ENCODE measurements at places on chromosomes 5 and 9. TPM values are rescaled to one million over a fixed set of nuclear protein-coding genes. Genes with fewer than 3 reads are reported as not detected.
A peak's percentile ranks its signal among the peaks of the same experiment; 100 is the strongest.

DNA sequence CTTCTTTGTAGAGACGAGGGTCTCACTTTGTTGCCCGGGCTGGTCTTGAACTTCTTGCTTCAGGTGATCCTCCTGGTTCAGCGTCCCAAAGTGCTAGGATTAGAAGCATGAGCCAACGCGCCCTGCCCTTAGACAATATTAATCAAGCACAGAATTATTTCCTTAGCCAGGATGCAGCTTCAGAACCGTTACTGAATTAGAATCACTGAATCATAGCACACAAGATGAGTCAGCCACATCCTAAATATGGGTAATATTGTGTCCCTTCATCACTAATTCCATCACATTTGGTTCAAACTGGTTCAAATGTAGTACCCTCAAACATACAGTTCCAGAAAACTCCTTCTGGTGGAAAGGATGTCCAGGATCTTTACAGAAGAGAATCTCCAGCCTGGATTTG lies 82.7 kb downstream of the BNC2 start:
- DNase-seq: no peak

- DNase-seq: no peak
Observed at GRCh38 chr9:123327697-123328100, 28.3 kb upstream of the CRB2 start.

The ASS1 gene
- total RNA-seq: 16.7 TPM

- DNase-seq: no peak
Observed at GRCh38 chr9:32672469-32672868, 37.0 kb upstream of the TAF1L start.

GRCh38 chr9:37539634-37540033 lies 36.5 kb downstream of the FBXO10 start:
- DNase-seq: no peak

- DNase-seq: no peak
Observed at GRCh38 chr9:32395510-32396216, 11.2 kb downstream of the ACO1 start.

- no peak for DNase-seq
Observed at GRCh38 chr5:67515020-67515689, 318.6 kb upstream of the CD180 start.

- no peak for DNase-seq
Observed at GRCh38 chr9:13684656-13685055, 405.2 kb upstream of the MPDZ start.

DNA sequence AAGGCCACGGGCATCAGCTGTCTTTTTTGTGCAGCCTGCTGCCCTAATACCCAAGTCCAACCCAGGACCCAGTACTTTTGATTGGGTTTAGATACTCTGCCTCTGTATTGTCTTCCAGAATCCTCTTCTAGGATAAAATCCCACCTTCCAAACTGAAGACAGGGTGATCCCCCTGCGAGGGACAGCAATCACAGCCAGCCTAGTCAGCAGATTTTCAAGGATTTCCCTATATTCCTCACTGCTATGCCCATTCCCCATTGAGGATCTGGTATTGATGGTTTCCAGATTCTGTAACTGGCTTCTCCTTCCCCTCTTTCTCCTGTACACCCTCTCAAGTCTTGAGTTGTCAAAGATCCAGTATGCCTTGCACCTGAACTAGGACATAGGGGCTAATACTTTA lies 389.4 kb downstream of the TRIM36 start:
- DNase-seq: no peak

The PLPPR1 gene
- total RNA-seq: 249 TPM

The ZNF879 gene
- total RNA-seq: 16.7 TPM

- DNase-seq: no peak
Observed at GRCh38 chr9:105216440-105217178, 27.8 kb upstream of the SLC44A1 start.

DNA sequence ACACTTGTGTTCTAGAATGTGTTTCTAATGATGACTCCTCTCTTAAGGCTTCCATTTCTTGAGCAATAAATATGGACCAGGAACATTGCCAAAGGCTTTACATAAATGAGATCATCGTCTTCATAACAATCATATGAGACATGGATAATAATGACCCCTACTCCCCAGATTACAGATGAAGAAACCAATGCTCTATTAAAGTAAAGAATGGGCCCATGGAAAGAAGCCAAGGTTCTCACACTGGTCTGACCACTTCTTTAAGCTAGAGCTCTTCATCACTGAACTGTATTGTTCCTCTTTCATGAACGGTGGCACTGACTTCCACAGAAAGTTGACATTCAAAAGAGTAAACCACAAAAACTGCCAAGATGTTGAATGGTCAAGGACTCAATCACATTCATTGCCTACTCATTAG lies 65.3 kb downstream of the MARCHF3 start:
- no peak for DNase-seq

DNA sequence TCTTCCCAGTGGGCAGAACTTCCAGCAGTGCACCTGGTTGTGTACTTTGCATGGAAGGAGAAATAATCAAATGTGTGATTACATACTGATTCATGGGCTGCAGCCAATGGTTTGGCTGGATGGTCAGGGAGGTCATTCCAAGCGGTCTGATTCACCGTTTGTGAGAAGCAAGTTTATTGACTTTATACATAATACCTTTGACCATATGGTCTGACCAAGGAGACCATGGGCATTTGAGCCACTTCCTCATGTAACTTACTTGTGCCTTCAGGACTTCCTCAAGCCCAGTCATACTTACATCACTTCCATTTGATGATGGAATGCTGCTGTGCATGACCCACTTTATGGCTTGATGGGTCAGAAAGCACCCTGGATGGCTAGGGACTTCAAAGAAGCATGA lies 41.1 kb downstream of the DAP start:
- no peak for DNase-seq

DNA sequence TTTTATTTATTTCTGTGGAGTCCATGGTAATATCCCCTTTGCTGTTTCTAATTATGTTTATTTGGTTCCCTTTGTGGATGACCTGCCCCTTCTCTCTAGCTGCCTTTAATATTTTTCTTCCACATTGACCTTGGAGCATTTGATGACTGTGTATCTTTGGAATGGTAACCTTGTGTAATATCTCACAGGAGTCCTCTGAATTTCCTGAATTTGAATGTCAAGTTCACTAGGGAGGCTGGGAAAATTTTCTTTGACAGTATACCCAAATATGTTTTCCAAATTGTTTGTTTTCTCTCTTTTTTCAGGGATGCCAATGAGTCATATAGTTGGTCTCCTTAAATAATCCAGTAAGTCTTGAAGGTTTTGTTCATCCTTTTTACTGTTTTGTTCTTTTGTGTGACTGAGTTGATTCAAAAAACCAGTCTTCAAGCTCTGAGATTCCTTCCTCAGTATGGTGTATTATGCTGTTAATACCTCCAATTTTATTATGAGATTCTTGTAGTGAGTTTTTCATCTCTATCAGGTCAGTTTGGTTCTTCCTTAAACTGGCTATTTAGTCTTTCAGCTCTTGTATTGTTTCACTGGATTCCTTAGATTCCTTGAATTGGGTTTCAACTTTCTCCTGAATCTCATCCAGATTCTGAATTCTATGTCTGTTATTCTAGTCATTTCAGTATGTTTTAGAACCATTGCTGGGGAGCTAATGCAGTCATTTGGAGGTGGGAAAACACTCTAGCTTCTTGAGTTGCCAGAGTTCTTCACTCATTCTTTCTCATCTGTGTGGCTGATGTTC lies 349.0 kb upstream of the TARS1 start:
- no peak for DNase-seq

The MSX2 gene
- 0.41 TPM for total RNA-seq

- DNase-seq: no peak
Observed at GRCh38 chr5:54095969-54096368, 214.4 kb downstream of the ARL15 start.

The GABRG2 gene
- 40.4 TPM for total RNA-seq

The ANKRD34B gene
- total RNA-seq: 0.41 TPM

- DNase-seq: no peak
Observed at GRCh38 chr5:142301540-142301939, 23.3 kb downstream of the SPRY4 start.

DNA sequence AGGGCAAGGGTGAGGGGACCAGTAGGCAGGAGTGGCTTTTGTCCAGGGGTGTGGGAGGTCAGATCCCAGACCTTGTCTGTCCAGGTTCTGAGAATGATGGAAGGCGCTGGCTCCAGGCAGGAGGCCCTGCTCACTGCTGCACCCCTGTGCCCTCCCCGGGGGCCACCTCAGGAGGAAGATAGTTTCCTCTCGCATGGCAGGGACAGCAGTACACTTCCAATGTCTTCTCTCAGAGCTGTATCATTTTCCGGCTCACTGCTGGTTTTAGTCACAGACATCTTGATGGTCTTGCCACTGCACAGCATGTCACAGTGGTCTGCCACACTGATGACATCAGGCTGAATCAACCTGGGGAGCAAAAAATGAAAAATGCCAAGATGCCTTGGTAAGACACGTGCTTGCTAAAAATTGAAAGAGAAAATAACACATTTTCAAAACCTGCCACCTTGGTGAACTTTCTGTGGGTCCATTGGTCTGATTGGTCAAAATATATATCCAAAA lies 3.3 kb upstream of the SLC6A3 start:
- no peak for DNase-seq

The ANKRD18B gene
- not detected for total RNA-seq

The AGGF1 gene
- total RNA-seq: 32.6 TPM

DNA sequence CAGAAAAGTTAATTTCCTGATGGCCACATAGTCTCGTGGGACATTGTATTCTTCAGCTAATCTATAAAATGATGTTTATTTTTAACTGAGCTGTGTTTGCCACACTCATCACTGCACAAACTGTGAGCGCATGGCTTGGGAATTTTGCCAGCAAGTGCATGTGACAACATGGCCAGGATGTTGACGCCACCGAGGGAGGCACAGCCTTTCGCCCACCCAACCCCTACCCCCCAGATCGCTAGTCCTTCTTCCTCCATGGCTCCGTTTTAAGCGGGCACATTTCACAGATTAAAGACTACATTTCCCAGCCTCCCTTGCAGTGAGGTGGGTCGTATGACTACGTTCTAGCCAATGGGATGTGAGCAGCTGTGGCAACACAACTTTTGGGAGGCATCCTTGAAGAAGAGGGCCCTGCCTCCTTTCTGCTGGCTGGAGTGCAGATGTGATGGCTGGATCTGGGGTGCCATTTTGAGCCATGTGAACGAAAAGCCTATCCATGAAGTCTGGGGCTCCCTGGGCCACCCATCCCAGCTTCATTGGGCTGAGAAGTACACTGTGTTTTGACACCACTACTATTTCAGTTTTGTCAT lies 7.9 kb downstream of the NRARP start:
- DNase-seq: no peak

- DNase-seq: no peak
Observed at GRCh38 chr5:52668544-52669185, 119.1 kb upstream of the ITGA1 start.

The SURF1 gene
- total RNA-seq: 13.9 TPM

DNA sequence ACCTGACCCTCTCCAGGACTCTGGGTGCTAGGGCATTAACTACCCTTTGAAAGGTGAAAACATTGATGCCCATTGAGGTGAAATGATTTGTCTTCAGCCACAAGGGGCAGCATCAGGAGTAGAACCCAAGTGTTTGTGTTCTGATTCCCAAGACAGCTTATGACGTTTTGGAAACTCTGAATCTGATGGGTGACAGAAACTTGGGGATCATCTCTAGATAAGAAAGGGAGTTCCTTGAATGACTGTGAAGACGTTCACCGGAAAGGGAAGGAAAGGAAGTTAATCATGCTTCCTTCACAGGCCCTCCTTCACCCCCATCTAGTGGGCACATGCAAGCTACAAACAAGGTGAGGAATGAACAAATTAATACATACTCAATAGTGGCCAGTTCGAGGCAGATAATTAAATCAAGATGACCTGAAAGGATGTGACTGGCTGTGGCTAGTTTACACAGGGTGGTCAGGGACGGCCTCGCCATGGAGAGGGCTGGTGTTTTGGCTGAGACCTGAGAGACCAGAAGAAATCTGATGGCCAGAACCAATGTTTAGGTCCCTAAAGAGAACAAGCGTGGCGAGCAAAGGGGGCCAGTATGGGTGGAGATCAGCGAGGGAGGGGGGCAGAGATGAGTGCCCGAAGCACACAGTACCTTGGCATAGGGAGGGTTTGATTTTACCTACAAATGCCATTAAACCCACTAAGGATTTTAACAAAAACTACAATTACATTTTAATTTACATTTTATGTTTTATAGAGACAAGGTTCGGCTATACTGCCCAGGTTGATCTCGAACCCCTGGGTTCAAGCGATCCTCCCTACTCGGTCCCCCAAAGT lies 937 bp upstream of the SLC26A2 start:
- DNase-seq: peak; percentile 28

- no peak for DNase-seq
Observed at GRCh38 chr5:87182649-87183048, 85.0 kb upstream of the RASA1 start.

- DNase-seq: no peak
Observed at GRCh38 chr5:169796731-169797130, 159.7 kb downstream of the DOCK2 start.

- peak; percentile 45 for DNase-seq
Observed at GRCh38 chr5:43192558-43193180, 644 bp downstream of the NIM1K start.

DNA sequence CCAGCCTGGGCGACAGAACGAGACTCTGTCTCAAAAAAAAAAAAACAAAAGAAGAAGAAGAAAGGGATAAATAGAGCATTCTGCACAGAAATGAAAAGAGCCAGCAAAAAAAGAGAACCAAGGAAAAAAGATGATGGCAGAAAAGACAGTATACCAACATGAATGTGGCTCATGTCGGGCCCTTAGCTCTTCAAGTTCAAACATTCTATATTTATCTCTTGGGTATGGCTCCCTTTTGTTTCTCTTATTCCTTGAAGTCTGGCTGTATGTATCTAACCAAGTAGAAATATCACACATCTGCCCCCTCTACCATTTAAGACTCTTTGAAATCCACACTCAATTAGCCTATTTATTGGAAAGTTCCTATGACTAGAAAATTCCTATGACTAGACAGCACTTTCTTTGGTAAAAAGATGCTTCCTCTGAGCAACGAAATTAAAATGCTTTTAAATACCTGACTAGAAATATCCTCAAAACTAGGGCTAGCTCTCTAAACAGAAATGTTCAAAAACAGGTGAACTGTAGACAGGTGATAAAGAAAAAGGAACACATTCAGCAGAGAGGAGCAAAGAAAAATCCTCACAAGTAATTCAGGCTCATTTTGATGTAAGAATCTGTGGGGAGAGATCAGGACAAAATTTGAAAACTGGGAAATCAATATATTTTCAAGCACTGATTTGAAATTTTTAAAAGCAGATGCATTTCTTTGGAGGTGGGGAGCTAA lies 2.6 kb downstream of the SELENOP start:
- DNase-seq: no peak

GRCh38 chr9:125532412-125532811 lies 174.6 kb downstream of the MAPKAP1 start:
- no peak for DNase-seq

- DNase-seq: no peak
Observed at GRCh38 chr5:673831-674629, 19.1 kb downstream of the TPPP start.

GRCh38 chr5:175092691-175093090 lies 351.3 kb downstream of the DRD1 start:
- no peak for DNase-seq

The SPATA31E1 gene
- total RNA-seq: not detected

The HSPB3 gene
- 6.9 TPM for total RNA-seq

DNA sequence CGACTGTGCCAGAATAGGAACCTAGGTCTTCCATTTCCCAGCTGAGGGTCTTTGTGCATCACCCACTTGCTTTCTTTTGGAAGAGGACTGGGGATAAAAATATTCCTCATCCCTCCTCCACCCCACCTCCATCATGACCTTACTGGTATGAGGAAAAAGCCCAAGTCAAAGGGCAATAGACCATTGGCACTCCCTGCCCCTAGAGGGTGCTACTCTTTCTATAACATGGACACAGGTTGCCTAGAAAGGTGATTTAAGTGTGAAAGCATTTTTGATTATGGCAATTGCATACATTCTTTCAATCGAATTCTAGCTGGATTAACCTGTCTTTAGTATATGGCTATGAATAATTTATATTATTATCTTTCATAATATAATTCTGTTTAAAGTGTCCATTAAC lies 22.8 kb upstream of the ZNF618 start:
- DNase-seq: no peak

Measured in frontal cortex (tissue), 4 donors.